ENCODE measurements at places on chromosomes 16 and 17. TPM values are rescaled to one million over a fixed set of nuclear protein-coding genes. Genes with fewer than 3 reads are reported as not detected.

- no peak overlapping the region for H3K4me3 ChIP-seq
- H3K36me3 ChIP-seq: peaks cover 23% of the 10 kb centered on the region
Measured at GRCh38 chr17:16255481-16255921, 38.5 kb downstream of the PIGL start.

DNA sequence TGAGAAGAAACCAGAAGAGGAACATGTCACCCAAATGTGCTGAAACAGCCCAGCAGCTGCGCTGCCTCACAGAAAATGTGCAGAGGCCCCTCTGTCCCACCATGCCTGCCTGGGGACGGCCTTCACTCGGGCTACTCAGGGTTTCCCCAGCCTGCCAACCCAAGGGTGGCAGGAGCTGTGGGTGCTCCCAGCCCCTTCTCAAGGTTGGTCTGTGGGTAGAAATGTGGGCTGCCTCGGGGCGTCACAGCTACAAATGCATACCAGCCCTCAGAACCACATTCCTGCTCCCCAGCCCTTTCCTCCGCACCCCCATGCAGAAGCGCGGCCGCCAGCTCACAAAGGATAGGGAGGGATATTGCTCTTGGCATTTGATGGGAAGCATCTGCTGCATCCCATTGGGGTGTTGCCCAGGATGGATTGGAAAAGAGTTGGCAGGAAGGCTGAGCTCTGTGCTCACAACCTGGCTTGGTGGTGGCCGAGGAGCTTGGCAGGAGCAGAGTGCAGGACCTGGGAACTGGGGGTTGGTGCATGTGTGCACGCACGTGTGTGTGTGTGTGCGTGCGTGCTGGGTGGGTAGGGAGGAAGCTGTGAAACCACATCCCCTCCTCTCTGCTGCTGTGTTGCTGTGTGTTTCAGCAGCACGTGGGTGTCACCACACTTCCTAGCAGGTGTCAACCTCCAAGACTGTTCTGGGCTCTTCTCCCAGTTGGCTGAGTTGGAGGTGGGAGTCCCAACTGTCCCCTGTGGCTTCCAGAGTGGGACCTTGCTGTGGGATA lies 304.4 kb downstream of the SEC14L1 start:
- peak; percentile 84 for DNase-seq
- H3K4me3 ChIP-seq: peak overlapping the region; percentile 85
- peaks cover 79% of the 10 kb centered on the region for H3K4me1 ChIP-seq
- H3K27ac ChIP-seq: peak overlapping the region; percentile 90

GRCh38 chr16:47600376-47600775 lies 139.2 kb downstream of the PHKB start:
- peaks cover 5% of the 10 kb centered on the region for H3K4me1 ChIP-seq
- no peak overlapping the region for H3K27ac ChIP-seq
- no peaks in the 10 kb centered on the region for H3K27me3 ChIP-seq
- DNase-seq: no peak

DNA sequence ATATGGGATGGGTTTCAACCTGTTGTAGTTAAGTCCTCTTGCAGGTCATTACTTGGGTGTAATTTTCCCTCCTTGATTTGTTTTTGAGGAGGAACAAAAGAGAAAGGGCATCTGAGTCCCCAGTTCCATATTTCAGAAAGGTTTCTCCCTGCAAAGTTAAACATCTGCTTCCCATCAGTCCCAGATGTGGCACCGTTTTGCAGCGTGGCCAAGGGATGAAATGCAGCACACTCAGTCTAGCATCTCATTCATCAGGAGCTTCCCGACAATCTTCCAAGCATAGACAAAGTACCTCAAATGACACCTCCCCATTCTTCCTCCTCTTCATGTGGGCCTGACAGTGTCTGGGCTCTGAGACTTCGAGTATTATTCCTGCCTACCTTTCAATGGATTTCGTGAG lies 363.7 kb upstream of the SOX9 start:
- no peaks in the 10 kb centered on the region for H3K27me3 ChIP-seq
- H3K4me3 ChIP-seq: no peak overlapping the region

DNA sequence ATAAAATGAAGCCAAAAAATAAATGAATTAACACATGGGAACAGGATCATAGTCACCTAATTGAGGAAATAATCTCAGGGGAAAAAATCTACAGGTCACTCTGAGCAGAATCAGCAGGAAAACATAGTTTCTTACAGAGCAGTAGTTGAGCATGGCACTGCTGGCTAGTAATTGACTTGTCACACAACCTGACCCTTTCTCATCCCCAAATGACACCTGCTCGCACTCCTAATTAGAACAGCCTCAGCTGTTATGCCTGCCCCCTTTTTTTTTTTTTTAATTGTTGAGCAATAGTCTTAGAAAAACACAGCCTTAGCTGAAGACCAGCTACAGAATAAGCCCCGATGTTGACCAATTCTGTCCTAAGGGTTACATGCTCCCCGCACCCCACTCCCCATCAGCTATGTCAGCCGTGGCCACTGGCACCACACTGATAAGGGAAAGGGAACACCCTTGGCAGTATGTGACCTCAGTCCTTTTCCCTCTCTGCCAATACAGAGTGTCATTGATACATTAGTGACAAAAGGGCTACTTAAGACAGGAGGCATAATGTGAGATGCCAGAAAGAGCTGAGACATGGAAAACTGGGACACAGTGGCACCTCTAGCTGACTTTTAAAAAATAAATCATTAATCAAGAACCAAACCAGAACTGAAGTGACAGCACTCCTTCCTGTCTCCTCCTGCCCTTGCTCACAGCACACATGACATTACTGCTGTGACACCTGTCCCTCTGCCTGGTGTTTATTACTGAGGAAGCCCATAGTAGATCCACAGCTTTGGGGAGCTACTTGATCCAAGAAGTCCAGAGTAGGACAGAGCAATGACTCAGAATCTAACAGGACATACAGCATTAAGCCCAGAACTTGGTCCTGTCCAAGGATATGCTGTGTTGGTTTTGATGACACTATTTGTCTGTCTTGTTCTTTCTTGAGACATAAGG lies 41.7 kb downstream of the WDR59 start:
- peaks cover 3% of the 10 kb centered on the region for H3K4me1 ChIP-seq
- H3K27me3 ChIP-seq: no peaks in the 10 kb centered on the region
- H3K27ac ChIP-seq: no peak overlapping the region
- H3K36me3 ChIP-seq: peaks cover 24% of the 10 kb centered on the region
- no peak overlapping the region for H3K4me3 ChIP-seq

GRCh38 chr16:53612003-53612402 lies 91.7 kb downstream of the RPGRIP1L start:
- no peaks in the 10 kb centered on the region for H3K27me3 ChIP-seq
- no peak overlapping the region for H3K4me3 ChIP-seq
- no peaks in the 10 kb centered on the region for H3K36me3 ChIP-seq
- no peak for DNase-seq
- no peaks in the 10 kb centered on the region for H3K4me1 ChIP-seq
- no peak overlapping the region for H3K27ac ChIP-seq

Gene EFCAB3
- total RNA-seq: not detected
